ENCODE measurements at places on chromosomes 2 and 18.

DNA sequence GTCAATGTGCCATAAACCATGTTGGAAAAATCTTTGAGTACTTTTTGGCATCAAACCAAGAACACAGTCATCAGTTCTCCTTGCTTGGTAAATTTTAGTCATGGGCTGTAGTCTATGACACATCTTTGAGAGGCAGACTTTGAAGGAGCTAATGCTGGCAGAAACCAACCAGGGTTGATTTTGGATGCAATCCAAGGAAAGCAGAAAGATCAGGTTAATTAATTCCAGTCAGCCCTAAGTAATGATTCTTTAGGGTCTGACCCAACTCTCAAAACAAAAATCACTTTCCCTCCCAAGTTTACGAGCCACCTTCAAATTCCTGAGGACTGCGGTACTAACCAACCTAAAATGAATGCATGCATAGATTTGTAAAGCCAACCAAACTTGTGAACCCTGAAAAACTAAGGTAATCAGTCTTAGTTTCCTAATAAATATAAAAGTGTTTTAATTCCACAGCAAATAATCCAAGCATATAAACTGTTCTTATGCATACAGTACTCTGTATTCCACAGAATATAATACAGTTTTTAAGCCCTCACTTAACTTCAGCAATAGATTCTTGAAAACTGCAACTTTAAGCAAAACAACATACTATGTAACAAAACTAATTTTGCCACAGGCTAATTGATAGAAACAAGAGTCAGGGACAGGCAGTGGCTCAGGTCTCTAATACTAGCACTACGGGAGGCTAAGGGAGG is 22.0 kb downstream of the AP1S3 start:
- DNase-seq = no peak

- no peak for DNase-seq
Observed at GRCh38 chr18:42778024-42778423, 337.5 kb downstream of the RIT2 start.

GRCh38 chr2:143514413-143514812 is 385.2 kb downstream of the ARHGAP15 start:
- no peak for DNase-seq

- DNase-seq = no peak
Observed at GRCh38 chr18:63409301-63409700, 13.0 kb downstream of the VPS4B start.

- no peak for DNase-seq
Observed at GRCh38 chr2:8021921-8022320, 659.9 kb upstream of the ID2 start.

- DNase-seq = no peak
Observed at GRCh38 chr18:79901665-79902064, 49.8 kb downstream of the SLC66A2 start.

GRCh38 chr2:64348386-64349130 is 105.4 kb upstream of the LGALSL start:
- DNase-seq = no peak

- DNase-seq = no peak
Observed at GRCh38 chr2:11521775-11522174, 12.1 kb upstream of the GREB1 start.

GRCh38 chr2:55839182-55839819 is 84.3 kb downstream of the EFEMP1 start:
- DNase-seq = no peak
